ENCODE measurements at places on chromosomes 5 and 9.

GRCh38 chr5:1547655-1548054 lies 23.9 kb upstream of the LPCAT1 start:
- DNase-seq = no peak

DNA sequence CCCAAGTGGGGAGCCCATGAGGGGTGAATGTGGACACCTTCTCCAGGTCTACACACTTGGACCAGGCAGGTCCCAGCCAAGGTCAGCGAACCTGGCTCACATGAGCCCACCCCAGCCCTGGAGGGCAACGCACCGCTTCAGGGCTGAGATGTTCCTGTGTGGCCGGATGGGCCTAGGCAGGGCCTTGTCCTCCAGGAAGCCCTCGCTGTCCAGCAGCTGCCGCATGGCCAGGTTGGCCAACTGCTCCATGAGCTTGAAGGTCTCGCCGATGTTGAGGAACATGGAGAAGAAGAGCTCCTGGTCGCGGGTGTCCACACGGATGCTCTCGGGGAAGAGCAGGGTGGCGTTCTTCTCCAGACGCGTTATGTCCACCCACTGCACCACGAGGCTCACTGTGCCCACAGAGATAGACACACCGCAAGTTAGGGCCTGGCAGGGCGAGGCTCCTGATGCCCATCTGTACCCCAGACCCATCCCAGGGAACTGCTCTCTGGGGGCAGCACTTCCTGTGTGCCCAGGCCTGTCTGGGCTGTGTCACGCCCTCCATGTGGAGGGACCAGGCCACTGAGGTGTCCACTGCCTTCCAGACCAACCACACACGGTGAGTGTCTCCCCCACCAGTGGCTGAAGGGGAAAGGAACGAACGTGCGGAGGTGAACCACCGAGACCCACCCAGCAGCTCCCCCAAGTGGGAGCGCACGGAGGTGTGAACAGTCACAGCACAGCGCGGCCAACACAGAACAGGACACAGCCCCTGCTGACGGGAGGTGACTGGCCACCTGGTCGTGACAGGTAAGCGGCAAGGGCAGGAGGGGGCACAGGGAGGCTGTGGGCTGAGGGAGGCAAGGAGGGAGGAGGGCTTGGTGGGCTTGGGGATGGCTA lies 14.4 kb downstream of the TBC1D9B start:
- no peak for DNase-seq

DNA sequence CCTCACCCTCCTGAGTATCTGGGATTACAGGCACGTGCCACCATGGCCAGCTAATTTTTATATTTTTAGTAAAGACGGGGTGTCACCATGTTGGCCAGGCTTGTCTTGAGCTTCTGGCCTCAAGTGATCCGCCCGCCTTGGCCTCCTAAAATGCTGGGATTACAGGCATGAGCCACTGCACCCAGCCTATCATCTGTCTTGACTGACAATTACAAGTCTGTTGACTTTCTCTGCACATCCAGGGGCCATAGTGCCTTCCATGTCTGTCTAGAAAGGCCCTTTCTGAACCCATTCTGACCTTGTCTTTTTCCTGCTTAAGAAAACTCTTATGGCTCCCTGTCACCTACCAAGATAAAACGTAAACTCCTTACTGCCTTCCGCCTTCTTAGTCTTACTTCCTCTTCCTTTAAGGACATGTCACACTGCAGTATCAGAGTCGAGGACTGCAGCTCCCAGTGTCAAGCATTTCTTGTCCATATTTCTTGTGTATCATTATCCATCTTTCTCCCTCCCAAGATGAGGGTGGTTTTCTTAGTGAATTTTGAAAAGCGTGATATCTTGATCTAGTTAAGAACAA lies 49.9 kb upstream of the SHB start:
- DNase-seq = no peak

DNA sequence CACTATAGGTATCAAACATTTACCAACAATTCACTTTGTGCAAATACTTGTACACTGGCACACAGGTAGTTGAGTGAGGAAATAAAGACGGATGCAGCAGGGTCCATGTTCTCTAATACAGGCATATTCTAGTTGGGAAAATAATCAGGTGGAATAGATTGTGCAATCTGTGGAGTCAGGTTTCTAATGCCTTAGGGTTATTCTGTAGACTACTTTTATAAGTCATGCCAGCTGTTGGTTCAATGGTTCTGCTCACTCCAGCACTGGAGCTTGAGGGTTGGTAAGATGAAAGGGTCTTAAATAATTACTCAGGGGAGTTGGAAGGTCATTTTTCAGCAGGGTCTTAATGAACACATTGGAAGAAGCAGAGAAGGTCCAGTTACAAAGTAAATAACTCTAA lies 690.3 kb upstream of the DMAC1 start:
- no peak for DNase-seq

DNA sequence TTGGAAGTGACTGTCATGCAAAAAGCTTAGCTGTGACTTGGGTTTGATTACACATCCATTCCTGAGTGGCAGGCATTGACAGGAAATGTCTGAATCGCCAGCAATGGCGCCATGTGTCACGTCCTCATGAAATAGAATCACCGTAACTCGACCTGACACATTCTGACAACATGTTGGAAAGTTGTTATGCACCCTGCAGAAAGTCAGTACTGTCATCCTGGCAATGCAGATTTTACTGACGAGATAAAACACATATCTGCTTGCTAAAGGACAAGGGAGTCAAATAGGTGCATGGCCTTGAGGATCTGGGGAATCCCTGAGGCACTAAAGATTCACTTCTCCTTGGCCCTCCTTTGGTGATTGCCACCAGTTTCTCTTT lies 344.2 kb downstream of the SPATA31D1 start:
- no peak for DNase-seq

GRCh38 chr9:91711755-91712601 lies 238.1 kb downstream of the ROR2 start:
- no peak for DNase-seq

DNA sequence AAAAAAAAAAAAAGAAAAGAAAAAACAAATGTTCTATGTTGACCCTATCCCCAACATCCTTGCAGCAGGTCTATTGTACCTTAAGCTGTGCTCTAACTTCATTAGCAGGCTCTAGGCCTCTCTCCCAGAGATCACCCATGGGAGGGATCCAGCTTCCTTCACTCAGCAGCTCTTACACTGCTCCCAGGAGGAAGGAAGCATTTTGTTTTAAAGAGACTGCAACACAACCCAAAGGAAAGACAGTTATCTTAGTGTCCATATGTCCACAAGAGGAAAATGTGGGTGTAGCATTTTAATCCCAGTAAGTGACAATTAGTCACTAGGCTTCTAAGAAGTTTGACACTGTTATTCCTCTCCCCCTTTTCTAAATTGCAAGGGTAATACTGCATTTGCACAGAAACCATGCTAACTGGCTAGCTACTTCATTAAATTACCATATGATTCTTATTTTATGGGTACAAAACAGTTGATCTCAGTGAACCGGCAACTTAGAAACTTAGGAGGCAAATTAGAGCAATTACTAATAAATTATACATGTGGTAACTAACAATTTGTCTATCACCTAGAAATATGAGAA lies 58.8 kb downstream of the MARCHF3 start:
- no peak for DNase-seq

DNA sequence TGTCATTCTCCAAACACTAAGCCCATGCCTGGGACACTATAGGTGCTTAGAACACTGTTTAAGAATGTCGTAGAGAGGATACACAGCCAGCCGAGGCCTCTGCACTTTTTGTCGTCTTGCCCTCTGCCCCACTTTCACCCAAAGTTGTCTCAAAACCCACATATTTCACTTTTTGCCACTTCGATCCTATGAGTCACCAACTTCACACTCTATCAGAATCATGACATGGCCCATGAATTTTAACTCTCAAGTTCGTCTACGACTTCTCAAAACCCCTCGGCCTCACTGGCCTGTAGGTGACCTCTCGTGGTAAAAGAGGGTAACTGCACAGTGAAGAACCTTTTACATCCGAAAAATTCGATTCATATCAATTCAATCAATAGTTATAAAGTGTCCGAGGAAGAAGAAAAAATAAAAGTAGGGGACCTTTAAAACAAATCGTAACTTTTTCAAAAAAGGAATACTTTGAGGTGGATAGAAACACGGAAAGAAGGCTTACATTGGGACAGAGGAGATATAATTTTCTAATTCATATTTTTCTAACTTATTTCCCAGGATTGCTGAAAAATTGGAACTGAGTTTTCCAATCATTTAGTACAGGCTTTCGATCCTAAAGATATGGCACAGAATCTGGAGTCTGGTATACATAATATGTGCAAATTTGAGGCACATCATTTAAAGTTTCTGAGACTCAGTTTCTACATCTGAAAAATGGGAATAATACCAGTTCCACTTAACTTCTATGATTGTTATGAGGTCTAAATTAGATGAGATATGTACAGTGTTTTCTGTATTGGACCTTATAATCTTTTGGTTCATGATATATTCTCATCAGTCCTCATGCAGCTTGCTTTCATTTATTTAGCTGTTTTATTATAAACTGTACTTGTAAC lies 122.6 kb downstream of the APBA1 start:
- DNase-seq = no peak

GRCh38 chr5:73215531-73215890 lies 42.5 kb downstream of the TMEM174 start:
- DNase-seq = no peak

- DNase-seq = no peak
These were observed 47.7 kb downstream of the CERT1 start for GRCh38 chr5:75463726-75464125.

DNA sequence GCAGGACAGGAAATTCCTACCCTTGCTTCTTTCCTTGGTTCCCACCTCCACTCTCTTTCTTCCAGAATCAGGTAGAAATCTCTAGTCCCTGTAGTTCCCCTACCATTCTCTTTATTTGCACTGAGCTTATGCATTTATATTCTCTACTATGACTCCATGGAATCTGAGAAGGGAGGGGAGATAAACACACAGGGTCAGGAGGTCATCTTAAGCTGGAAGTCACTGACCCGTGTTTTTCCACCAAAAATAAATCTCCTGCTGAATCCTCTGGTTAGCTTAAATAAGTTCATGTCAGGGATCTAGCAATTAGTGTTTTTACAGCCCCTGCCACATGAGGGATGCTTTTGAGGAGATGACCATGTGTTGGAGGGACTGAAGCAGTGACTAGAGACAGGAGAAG lies 3.7 kb downstream of the ACTL7B start:
- no peak for DNase-seq

GRCh38 chr9:14236591-14236990 lies 77.3 kb downstream of the NFIB start:
- no peak for DNase-seq

- DNase-seq = no peak
These were observed 50.7 kb downstream of the CFAP95 start for GRCh38 chr9:69871118-69871834.

GRCh38 chr5:13403351-13403750 lies 541.1 kb downstream of the DNAH5 start:
- no peak for DNase-seq

GRCh38 chr5:5240234-5240633 lies 100.1 kb downstream of the ADAMTS16 start:
- DNase-seq = no peak

DNA sequence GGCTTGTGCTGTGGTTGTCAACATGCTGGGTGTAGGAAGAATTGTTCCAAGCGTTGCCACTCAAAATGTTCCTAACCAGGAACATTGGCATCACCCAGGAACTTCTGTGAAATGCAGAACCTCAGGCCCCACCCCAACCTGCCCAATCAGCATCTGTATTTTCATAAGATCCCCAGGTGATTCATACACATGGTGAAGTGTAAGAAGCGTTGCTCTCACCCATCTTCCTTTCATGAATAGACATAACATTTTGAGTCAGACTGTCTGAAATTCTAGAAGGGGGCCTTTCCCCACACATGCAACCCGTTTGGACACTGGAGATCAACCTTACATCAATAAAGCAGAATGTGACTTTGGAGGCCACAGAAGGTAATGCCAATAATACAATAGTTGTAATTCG lies 9.3 kb upstream of the AFAP1L1 start:
- no peak for DNase-seq

DNA sequence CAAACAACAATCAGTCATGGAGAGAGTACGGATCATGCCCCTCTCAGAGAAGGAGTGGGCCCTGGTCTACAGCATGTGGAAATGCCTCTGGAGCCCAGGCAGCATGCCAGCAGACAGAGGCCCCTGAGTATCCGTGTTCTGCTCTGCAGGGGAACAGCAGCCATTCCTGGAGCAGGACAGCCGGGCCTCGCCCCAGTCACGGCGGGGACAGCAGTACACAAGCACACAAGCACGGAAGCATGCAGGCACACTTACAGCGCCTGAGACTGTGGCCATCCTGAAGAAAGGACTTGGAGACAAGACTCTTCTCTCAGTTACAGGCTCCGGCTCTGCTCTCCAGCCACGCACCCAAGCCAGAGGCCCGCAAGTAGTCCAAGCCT lies 102.6 kb upstream of the ALDH1B1 start:
- DNase-seq = no peak

DNA sequence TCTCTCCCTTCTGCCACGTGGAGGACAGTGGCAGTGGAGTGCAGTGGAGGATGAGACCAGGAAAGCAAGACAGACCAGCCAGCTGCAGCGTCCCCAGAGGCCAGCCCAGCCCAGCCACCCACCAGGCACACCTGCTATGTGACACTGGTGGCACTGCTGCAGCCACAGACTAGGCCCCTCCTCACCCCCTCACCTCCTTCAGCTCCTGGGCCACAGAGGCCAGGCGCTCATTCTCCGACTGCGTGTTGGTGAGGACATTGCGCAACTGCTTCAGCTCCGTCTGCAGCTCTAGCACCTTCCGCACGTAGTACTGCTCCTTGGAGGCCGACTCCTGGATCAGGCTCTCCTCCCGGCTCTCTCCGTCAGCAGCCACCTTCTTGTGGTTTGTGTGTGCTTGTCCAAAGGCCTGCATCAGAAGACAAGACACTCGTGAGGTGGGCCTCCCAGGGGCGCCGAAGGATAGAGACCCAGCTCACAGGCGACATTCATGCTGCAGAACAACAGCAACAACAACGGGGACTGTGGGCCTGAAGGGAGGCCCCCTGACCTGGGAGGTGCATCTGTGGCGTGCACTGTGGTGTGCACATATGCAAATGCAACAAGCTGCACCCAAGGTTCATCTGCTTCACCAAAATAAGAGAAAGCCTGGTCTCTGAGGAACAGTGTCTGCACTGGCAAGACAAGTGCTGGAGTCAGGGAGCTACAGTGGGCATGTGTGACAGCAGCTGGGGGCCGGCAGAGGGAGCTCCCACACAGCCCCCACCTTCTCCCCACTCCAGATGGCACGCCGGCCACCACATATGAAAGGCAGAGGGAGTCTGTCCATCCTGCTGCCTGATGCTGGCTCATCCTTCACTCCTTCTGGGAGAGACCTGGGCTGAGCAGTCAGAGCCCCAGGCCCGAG lies 35.5 kb downstream of the BICD2 start:
- no peak for DNase-seq

DNA sequence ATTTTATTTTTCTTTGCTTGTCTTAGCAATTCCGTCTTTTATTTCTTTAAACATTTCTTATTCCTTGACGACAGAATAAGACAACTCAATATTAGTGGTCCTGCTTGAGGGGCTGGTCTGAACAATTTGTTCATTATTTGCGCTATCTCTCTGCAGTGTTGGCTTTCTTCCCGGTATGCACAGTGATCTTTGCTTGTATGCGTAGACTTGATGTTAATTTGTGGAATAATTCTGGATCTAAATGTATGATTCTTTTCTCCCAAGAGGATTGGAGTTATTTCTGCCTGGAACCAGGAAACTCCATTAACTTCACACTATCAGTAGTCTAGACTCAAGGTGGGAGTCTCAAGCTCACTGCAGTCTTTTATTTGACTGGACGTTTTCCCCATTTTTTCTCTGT lies 80.4 kb downstream of the KDM4C start:
- DNase-seq = no peak
